Body of pancreas (tissue), 4 donors: ENCODE measurements at places on chromosomes 5 and 9. TPM values are rescaled to one million over a fixed set of nuclear protein-coding genes. Genes with fewer than 3 reads are reported as not detected.

DNA sequence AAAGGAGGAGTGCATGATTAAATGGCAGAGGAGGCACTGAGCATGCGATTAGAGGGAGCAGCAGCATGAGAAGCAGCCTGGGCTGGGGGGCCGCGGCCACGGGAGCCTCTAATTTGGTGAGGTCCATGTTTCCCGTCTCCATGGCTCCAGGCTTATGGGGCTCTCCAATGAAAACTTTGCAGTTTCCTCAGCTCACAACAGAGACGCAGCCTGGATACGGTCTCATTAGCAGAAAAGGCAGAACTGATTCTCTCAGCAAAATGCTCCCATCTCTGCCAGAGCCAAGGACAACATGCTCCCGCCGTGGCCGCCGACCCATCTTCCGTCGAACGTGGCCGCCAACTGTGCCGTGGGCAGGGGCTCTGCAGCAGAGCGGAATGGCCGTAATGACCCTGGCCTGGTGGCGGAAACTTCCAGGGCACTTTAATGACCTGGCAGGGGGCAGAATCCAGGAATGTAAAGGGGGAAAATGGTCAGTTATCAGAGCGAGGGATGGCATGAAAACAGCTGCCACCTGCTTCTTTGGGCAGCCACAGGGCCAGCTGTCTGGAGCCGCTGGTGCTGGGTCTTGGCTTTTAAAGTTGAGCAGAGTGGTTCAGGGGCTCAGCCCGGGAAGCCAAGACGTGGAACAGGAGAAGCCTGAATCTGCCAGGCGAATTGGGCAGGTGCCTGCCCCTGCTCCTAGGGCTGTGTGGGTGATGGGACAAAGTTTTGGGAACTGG lies 76.5 kb downstream of the COL5A1 start:
- no peak for DNase-seq

DNA sequence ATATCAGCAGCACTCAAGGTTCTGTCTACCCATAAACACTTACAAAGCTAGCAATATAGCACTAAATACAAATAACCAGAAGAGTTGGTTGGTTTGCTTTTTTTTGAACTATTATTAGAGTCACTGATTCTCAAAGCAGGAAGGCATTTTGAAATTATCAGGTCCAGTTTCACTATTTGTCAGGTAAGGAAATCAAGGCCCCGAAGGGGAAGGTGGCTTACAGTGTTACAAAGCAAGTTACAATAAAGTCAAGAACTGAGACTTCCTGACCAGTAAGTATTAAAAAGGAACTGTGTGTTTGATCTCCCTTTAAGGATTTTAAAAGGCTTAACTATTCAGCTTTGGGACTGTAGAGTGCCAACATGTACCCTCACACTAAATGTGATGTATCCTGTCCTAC lies 10.8 kb downstream of the C5orf15 start:
- DNase-seq = no peak

ZNG1E gene
- total RNA-seq = 52.4 TPM

SKIC3 gene
- total RNA-seq = 64.6 TPM

- DNase-seq = no peak
Observed at GRCh38 chr9:5553211-5553610, 42.9 kb downstream of the PDCD1LG2 start.
